ENCODE measurements at places on chromosomes 11 and 22. TPM values are rescaled to one million over a fixed set of nuclear protein-coding genes. Genes with fewer than 3 reads are reported as not detected.

Gene HTR3B
- not detected for total RNA-seq

Gene MTMR2
- 23.6 TPM for total RNA-seq

GRCh38 chr22:37985751-37986281 lies 1.5 kb upstream of the SOX10 start:
- no peak for DNase-seq

GRCh38 chr11:17512101-17512500 lies 32.1 kb downstream of the USH1C start:
- no peak for DNase-seq

GRCh38 chr11:35058669-35059434 lies 80.1 kb upstream of the CD44 start:
- no peak for DNase-seq
